ENCODE measurements at places on chromosomes 13 and 19.

- no peak for DNase-seq
Observed at GRCh38 chr19:50315773-50316448, 13.3 kb downstream of the KCNC3 start.

- no peak for DNase-seq
Observed at GRCh38 chr13:54016542-54016941, 987.9 kb downstream of the OLFM4 start.

- DNase-seq: no peak
Observed at GRCh38 chr13:106246666-106247188, 288.7 kb downstream of the EFNB2 start.

GRCh38 chr19:38281811-38282566, 17.6 kb downstream of the SPINT2 start:
- DNase-seq: no peak

- no peak for DNase-seq
Observed at GRCh38 chr13:77339408-77339807, 12.5 kb upstream of the MYCBP2 start.

GRCh38 chr19:28171983-28172382, 1041.0 kb downstream of the UQCRFS1 start:
- no peak for DNase-seq

All from fibroblast of the conjunctiva (primary cell).